ENCODE measurements at places on chromosomes 4 and X.

GRCh38 chr4:11976726-11977263 lies 548.1 kb upstream of the HS3ST1 start:
- no peak for DNase-seq

DNA sequence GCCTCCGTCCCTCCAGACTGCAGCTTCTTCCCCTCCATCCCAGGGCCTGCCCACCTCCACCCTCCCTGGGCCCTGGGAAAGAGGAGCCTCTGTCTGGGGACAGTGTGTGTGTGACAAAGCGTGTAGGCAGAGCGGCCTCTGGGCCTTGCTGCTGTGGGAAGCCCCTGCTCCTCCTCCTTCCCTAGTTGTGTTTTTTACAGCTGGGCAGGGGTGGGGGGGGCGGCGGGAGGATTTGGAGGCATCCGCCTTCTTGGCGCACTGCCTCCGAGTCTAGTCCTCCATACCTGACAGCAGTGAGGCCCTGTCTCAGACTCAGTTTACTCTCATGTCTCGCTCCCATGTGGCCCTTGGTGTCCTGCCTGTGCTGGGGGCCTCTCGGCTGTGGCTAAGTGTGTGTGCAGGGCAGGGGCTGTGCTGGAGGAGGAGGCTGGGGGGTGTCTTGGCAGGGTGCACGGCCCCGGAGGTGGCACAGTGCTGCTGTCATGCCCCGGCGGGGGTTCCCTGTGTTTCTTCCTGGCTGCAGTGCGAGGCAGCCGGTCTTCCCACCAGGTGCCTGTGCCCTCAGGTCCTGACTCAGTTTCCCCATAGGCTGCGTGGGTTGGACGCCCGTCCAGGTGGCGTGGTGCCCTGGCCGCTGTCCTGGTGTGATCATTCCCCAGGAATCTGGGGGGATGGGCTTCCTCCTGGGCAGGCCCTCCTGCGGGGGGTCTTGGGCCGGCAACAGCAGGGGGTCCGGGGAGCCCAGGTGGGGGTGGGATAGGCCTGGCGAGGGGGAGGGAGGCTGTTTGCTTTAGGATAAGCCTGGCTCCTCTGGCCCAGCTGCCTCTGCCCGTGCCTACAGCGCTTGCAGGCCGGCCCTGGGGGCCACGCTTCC lies 7.0 kb downstream of the FGFRL1 start:
- DNase-seq = no peak

GRCh38 chr4:186935901-186936300 lies 212.2 kb upstream of the FAT1 start:
- DNase-seq = no peak

GRCh38 chr4:56198265-56198664 lies 189.0 kb downstream of the AASDH start:
- no peak for DNase-seq

GRCh38 chr4:177485528-177485927 lies 43.3 kb upstream of the AGA start:
- peak; percentile 21 for DNase-seq

GRCh38 chrX:124023838-124024238 lies 62.3 kb downstream of the STAG2 start:
- DNase-seq = no peak

DNA sequence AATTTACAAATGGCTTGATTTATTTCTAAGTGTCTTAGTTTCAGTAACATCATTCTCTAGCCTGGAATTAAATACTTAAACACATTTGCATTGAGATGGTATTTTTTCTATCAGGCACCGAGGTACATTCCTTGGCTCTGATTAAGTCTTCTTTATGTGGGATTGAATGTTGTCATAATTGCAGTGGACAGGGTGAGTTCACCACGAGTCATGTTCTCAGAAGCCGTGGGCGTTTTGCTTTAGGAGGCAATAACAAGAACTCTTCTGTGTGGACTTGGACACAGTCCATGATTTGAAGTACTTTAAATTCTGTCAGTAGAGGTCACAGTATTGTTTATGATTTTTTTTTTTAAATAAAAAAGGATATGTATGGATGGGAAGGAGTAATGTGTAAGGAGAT lies 57.1 kb upstream of the EFHC2 start:
- DNase-seq = peak; percentile 85

Data from cardiac fibroblast (primary cell).